ENCODE measurements at places on chromosomes 2 and 18.
A peak's percentile ranks its signal among the peaks of the same experiment; 100 is the strongest.

GRCh38 chr18:44693030-44693784 lies 12.5 kb downstream of the SETBP1 start:
- DNase-seq, result no peak

GRCh38 chr2:45193581-45193980 lies 184.3 kb upstream of the SIX2 start:
- DNase-seq, result no peak

DNA sequence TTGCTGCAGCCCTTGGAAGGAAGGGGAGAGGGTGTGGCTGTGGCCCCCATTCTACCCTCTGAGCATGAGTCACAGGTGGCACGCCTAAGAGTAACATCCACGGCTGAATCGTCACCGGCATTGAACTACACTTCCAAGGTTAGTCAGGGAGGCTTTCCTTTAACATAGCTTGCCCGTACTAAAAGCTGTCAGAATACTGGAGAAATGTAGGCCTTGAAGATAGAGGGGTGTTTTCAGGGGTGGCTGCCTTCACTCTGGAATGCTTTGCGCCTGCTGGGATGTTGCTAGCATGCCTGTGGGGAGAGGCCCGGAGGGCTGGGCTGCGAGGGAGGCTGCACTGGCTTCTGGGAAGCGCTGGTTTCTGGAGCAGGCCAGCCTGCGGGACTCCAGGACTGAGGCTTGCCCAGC lies 333.7 kb downstream of the AGAP1 start:
- DNase-seq, result peak; percentile 78

DNA sequence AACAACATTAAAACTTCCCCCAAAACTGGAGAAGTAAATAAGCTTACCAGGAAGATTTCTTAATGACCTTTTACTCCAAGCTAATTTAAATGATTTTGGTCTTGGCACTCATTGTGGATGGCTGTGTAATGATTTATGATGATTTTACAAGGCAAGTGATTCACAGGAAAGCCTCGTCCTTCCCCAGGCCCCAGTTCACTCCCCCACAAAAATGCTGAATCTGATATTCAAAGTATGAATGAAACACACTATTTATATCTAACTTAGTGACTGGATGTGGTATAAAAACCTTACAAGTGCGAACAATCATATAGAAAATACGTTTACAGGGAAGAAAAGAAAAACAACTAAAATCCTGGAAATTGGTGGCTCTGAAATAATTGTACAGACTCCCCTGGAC lies 49.8 kb downstream of the ZNF516 start:
- DNase-seq, result peak; percentile 36

- DNase-seq, result no peak
These were observed 122.0 kb downstream of the ZNF521 start for GRCh38 chr18:25229920-25230319.

DNA sequence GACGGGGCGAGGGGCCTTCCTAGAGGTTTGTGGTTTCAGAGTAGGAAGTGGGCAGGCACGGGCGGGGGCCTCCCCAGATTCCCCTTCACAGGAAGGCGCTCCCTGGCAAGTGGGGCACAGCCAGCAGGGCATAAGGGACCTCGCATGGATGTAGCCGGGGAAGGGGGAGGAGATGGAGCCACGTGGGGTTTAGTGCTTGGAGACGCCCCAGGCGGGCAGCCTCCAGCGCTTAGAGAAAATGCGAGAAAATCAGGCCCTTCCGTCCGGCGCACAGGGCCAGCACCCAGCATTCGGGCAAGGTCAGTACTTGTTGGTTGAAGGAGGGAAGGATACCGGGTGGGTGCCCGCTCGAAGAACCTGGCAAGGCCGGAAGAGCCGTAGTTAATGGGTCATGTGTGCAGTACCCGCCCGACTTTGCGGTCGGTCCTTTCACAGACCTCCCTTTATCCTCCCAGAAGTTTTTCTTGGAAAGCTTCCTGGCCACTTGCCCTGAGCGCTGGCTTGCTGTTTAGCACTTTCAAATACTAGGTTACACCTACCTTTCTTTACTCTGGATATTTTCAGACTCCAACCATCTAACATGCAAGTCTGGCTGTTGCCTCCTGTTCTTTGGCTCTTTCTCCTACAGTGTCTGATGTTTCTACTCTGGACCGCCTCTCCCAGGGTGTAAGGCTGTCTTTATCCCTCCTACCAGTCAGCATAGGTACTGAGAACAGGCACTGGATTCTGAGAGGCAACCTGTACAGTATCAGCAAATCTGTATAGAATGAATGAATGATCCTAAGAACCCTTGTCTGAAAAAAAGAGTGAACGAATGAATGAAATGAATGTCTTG lies 78.1 kb downstream of the CIB4 start:
- DNase-seq, result peak; percentile 73

- no peak for DNase-seq
These were observed 7.5 kb upstream of the ITPRIPL1 start for GRCh38 chr2:96317584-96317997.

DNA sequence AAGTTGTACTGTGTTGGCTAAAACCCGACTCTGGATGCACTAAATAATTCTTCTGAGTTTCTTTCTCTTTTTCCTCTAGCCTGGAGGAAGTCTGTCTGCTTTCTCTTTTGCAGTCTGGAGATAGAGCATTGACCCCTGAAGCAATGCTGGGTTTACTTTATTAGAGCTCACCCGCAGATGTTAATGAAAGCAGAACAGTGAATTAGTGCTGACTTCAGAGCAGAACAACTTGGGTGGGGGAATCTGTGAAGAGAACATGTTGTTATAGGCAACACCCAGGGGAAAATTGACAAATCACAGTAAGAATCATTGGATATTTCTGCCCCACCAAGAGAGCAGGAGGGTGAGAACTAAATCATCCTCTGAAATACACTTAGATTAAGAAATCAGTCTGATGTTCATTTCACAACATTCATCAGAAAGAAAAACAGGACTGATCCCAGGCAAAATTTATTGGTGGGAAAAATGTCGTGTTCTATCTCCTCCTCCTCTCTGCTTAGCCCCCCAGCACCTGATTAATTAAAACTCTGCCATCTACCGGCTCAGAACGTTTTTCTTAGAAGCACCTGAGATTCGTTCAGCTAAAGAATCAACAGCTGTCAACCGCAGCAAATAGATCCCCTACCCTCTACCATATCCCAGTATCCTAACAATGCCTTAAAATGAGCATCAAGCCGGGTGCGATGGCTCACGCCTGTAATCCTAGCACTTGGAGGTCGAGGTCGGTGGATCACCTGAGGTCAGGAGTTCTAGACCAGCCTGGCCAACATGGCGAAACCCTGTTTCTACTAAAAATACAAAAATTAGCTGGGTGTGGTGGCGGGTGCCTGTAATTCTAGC lies 165.1 kb downstream of the FMNL2 start:
- no peak for DNase-seq

DNA sequence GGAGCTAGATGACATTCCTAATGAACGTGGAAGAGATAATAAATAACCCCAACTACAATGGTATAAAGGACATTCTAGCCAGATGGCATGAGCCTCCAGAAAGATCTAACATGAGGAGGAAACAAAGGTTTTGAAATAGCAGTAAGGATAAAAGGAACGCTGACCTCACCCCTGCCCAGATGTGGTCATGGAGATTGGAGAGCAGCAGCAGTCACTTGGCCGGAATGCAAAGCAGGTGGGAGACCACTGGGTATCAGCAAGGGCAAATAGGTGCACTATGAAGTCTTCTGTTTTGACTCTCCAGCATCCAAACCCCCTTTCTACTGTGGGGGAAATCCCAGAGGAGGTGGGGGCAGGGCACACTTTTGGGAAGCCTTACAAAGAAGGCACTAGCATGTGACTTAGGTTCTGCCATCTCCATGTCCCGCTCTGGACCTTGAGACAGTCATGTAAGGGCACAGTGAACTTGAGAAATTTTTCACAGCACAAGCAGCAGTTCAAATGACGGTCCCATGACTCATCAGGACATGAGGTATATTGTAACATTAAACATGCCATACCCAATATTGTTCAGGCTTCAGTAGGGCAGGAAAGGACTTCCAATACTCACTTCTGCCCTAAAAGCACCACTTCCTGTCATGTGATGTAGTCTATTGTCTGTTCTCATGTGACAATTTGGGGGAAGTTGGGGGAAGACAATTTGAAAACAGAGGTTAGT lies 55.2 kb downstream of the METTL4 start:
- peak; percentile 26 for DNase-seq

DNA sequence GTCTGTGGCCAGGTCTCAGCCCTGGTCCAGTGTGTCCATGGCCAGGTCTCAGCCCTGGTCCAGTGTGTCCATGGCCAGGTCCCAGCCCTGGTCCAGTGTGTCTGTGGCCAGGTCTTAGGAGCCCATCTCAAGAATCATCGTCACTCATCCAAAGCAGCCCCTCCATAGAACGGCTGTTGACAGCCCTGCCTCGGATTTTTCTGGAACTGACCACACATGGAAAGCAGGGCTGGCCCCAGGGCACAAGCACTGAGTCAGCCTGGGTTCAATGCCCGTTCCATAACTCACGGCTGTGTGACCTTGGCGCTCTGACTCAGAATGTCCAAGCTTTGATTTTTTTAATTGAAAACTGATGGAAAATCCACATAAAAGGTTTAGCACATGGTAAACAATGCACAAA lies 59.9 kb upstream of the SNTG2 start:
- DNase-seq, result no peak

GRCh38 chr2:219995399-219995798 lies 368.0 kb downstream of the SLC4A3 start:
- no peak for DNase-seq

DNA sequence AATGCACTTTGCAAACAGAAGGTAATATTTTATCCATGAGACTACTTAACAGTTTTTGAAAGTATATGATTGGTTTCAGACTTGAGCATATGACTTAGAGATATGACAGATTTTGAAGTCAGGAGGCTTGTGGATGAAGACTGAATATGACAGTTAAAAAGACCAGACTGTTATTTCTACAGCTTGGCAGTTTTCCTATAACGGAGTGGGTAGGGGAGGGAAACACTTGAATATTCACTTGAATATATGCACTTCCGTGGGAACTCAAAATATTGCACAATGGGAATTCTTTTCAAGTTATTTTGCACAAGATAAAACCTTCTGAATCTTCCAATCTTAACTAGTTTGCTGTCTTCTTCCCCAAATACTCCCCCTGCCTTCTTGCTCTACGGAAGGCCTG lies 64.6 kb upstream of the ACKR3 start:
- no peak for DNase-seq

- peak; percentile 85 for DNase-seq
These were observed 203.5 kb upstream of the TWIST2 start for GRCh38 chr2:238644095-238645081.

DNA sequence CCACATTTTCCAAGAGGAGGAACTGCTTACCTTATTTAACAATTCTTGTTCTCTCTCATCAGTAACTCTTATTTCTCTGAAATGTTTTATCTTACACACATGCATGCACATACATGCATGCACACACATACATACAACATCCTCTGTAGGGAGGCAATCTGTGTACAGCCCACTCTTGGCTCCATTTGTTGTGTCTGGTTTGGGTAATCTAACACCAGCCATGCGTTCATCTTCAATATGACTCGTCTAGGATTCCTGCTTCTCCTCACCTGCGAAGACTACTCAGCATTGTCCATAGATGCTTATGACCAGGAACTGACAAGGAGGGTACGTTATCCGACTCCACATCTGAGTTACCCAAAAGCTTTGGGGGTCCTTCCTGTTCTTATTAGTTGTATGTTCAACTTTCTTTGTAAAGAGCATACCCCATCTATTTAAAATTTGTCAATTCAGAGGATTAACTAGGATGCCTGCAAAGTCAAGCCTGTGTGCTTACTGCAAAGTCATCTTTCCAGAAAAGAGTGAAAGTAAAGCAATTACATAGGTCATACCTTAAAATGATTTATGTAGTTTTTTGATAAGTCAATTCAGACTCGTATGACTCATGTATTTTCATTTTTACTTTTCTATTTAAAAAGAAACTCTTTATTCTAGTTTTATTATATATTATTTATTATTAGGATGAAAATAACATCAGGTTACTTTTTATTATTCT lies 18.2 kb downstream of the LYPD6B start:
- no peak for DNase-seq

DNA sequence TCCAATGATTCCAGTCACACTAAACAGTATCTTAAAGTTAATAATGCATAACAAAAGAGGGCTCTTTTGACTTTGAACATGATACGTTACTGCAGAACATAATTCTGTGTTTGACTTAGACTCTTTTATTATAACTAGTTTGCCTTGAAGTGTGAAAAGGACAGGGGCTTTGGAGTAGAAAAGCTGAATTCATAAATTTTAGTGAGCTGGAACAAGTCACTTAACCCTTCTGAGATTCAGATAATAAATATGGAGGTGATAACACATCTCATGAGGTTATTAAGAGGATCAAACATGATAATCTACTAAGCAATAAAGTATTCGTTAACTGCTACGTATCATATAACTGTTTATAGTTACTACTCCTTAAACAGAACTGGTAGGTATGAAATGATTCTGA lies 44.7 kb upstream of the FLACC1 start:
- DNase-seq, result no peak

- DNase-seq, result no peak
These were observed 23.5 kb downstream of the IGFBP5 start for GRCh38 chr2:216671791-216672343.

DNA sequence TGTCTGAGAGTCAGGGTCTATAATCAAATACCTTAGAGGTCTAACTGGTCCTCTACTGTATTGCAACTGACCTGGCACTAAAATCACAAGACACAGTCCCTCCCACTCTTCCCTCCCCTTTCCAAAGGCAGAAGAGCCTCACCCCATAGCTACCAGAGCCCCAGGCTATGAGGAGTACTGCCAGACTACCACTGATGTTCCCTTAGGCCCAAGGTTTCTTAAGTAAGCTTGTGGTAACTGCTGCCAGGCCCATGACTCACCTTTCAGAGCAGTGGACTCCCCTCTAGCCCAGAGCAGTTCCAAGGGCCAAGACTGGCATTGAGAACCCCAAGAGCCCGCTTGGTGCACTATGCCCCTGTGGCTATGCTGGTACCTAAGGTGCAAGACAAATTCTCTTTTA lies 1193.4 kb downstream of the DSC3 start:
- DNase-seq, result no peak

- DNase-seq, result no peak
These were observed 31.7 kb downstream of the ACMSD start for GRCh38 chr2:134869946-134870736.

GRCh38 chr2:173851141-173851641 lies 114.0 kb downstream of the SP3 start:
- DNase-seq, result no peak

GRCh38 chr2:58098254-58099095 lies 51.9 kb downstream of the VRK2 start:
- DNase-seq, result no peak

DNA sequence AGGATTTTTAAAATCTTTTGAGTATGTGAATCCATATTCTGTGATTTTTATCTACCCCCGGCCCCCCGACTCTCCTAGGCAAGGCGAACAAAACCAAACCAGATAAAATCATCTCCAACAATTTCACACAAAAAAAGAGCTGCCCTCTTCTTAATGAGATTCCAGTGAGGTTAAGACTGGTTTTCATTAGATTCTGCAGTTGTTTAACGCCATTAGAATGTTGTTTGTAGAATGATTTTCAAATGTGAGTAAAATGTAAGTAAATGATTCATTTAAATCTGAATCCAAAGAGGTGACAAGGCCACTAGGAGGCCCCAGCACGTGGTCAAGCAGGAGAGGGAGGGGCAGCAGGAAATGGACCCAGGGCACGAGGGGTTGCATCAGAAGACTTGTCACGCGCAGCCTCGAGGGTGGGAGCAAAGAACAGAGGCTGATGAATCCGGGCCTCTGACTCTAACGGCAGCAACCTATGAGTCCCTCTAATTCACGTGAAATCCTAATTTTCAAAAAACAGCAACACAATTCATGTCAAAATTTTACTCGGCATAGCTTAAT lies 24.3 kb upstream of the KLHL29 start:
- DNase-seq, result no peak

GRCh38 chr2:149587950-149588487 lies 444 bp upstream of the MMADHC start:
- no peak for DNase-seq
